AG08396 (cell line): ENCODE measurements at places on chromosomes 16 and 17.

- DNase-seq, result no peak
Observed at GRCh38 chr16:66972983-66973382, 11.9 kb downstream of the CES3 start.

GRCh38 chr17:66525338-66525737 lies 222.9 kb downstream of the PRKCA start:
- no peak for DNase-seq

DNA sequence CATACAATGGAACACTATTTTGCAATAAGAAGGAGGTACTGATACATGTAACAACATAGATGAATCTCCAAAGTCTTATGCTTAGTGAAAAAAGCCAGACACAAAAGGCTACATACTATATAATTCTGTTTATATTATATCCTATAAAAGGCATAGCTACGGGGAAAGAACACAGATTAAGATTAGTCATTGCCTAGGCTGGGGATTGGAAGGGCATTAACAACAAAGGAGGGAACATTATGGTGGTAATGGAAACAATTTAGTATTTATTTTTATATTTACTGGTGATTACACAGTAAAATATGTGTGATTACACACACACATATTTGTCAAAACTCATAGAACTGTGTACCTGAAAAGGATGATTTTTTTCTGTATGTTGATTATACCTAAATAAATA lies 278.1 kb downstream of the ZFHX3 start:
- no peak for DNase-seq

DNA sequence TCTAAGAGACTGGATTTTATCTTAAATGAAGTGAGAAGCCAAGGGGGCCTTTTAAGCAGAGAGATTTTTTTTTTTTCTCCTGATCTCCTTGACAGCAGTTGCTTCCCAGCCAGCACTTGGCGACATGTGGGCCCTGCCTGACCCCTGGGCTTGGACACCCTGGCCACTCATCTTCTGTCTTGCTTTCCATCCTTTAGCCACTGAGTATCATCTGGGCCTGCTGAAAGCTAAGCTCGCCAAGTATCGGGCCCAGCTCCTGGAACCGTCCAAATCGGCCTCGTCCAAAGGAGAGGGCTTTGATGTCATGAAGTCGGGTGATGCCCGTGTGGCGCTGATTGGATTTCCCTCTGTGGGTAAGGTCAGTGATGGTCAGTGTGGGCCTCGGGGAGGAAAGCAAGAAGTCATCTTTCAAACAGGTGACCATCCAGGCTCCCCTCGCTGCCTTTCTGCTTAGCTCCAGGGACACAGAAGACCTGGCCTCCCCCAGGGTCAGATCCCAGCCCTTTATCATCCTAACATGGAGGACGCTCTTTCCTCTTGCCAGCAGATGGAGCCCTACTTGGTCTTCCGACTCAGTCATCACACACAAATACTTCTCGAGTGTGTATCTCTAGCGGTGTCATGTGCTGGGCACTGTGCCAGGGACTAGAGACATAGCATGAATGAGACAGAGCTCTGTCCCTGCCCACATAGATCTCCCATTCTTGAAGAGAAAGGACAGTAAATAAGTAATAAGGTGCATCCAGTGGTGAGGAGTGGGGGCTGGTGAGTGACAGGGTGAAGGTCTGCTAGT lies 6.1 kb downstream of the DRG2 start:
- peak; percentile 62 for DNase-seq

DNA sequence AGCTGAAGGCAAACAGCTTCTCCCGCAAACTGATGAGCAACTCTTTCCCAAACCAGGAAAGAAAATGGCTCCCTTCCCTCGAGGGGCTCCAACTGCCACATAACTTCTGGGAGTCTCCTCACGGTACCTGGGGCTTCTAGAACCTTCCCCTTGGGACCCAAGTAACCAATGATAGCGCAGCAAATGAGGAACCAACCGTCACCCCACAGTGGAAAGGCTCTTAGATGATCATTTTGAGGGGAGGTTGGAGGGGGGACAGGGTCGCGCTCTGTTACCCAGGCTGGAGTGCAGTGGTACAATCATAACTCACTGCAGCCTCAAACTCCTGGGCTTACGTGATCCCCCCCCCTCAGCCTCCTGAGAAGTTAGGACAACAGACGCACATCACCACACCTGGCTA lies at the start of gene DNAH17:
TSS of gene DNAH17 (minus strand) at position 101 of the 400 bp plus-strand sequence. CDS start 2,339 bp downstream, outside the sequence.
- DNase-seq, result no peak

DNA sequence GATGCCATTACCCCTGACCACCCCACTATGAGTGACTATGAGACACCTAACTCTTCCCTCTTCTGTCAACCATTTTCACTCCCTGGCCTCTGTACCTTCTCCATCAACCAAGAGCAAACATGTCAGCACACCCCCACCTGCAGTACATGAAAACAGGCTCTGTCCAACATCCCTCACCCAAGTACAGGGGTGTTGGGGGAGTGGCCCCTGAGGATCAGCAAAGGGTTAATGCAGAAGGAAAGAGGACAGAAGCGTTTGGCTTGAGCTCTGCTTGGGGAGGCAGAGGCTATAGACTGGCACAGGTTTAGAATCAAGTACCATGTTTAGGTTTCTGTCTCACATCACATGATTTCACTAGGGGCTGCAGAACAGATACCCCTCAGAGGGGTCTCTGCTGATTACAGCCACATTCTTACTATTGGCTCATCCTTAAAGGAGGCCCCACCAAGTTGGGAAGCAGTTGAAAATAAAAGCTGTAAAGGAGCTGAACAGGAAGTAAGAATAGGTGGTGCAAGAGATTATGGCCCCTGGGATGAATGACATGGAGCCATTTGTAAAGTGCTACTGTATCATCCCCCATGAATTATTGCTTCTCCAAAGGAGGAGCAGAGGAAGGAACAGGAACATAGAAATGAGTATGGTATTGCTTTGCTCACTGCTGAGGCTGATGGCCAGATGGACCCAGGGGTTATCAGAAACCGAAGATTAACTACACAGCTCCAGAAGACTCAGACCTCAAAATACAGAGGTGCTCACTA lies 2.4 kb upstream of the PSMC3IP start:
- DNase-seq, result no peak

- DNase-seq, result peak; percentile 56
Observed at GRCh38 chr16:3129137-3130131, 5.4 kb upstream of the ZNF213 start.

- DNase-seq, result no peak
Observed at GRCh38 chr16:81014672-81015071, 7.7 kb downstream of the CENPN start.

DNA sequence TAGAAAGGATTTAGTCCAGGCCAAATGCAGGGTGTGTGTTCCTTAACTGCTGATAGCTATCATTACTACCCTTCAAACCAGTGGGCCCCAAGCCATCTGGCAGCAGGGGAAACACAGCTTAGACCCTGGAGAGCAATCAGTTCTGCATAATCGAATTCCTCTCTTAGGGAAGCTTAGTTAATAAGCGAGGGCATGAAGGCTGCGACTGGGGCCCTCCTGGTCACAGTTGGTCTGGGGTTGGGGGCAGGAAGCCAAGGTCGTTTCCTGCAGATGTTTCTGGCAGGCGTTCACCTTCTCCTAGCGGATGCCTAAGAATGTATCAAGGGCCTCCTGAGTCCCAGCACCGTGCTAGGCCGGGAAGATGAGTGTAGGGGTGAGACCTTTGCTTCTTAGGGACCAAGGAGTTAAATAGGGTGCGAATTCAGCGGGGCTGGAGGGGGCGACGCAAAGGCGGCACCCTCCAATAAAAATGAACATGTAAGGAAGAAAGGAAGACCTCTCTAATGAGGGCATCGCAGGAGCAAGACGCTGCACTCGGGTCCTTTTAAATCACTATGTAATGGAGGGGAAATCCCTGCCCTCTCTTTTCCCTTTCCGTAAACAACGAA lies 16.5 kb upstream of the EEF2K start:
- no peak for DNase-seq

DNA sequence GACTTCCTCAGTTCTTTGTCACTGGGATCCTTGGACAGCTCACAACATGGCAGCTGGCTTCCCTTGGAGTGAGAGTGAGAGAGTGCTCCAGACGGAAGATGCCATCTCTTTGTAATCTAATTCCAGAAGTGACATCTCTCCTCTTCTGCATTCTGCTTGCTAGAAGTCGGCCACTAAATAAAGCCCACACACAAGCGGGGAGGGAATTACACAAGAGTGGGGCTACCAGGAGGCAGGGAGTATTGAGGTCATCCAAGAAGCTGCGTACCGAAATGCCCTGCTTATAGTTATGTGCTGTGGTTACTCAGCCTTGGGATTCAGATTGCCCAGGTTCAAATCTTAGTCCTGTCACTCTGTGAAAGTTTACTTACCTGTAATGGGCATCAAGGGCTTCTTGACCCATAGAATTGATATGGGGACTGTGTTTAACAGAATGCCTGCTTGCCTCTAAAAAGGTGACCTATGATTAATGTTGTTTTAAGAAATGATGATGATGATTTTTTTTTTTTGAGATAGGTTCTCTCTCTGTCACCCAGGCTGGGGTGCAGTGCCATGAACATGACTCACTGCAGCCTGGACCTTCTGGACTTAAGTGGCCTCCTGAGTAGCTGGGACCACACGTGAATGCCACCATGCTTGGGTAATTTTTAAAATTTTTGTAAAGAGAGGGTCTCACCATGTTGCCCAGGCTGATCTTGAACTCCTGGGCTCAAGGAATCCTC lies 120.9 kb upstream of the HS3ST2 start:
- DNase-seq, result no peak

- DNase-seq, result no peak
Observed at GRCh38 chr17:39828443-39828842, 35.7 kb downstream of the IKZF3 start.

GRCh38 chr16:47895146-47895545 lies 260.6 kb downstream of the ABCC12 start:
- DNase-seq, result no peak

DNA sequence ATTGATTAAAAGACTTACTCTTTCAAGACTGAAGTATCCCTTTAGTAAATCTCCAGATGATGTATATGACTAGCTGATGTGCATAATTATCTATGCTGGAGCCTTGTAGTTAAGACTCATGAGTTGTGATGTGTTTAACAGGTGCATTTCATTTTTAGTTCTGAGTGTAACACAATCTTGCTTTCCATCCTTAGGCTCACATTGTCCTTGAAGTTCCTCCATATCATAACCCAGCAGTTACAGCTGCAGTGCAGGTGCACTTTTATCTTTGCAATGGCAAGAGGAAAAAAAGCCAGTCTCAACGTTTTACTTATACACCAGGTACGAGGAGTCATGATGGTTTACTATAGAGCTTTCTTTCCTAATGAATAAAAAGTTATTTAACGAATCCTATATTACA lies 52.9 kb downstream of the ESRP2 start:
- no peak for DNase-seq

- no peak for DNase-seq
Observed at GRCh38 chr16:19479302-19479721, 42.6 kb downstream of the GDE1 start.
